Endodermal cell (in vitro differentiated cells): ENCODE measurements at places on chromosomes 4 and X.

DNA sequence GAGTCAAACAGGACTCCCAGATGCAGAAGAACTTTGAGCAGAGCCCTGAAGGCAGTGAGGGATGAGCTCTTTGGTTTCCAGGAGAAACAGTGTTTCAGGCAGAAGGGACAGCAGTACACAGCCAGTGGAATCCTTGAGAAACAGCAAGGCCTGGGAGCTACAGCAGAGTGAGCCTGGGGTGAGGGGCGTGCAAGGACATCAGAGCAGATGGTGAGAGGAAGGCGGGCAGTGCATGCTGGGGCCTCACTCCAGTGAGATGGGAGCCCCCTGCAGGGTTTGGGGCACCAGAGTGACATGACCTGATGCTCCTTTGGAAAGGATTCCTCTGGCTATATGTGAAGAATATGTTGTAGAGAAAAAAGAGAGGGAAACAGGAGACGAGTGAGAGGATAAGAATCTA, 98.1 kb upstream of the EGFL6 start:
- DNase-seq = peak; percentile 59

- DNase-seq = no peak
Measured at GRCh38 chrX:24877854-24878650, 137.7 kb downstream of the ARX start.

DNA sequence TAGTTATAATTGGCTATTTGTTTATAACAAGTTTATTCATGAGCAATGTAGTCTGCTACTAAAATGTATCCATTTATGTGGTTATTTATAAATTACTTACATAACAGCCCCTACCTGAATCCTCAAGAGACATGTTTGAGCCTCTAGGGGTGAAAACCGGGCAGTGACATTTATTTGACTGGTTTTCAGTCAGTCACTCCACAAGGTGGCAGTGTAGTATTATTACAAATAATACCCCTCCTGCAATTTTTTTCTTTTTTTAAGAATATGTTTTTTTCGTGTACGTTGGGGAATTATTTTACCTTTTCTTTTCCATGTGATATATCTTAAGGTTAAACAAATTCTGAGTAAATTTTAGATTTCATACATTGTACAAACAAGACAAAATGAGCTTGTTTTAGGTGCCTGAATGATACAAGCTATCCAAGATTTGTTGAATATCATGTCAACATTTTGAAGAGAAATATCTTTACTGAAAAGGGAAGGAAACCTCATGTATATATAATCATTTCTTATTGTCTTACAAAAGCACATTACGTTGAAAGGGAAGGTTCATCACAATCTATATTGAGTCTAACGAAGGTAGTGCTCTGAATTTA, 598.7 kb upstream of the TECRL start:
- peak; percentile 65 for DNase-seq

- DNase-seq = no peak
Measured at GRCh38 chr4:155541716-155542115, 124.9 kb upstream of the GUCY1A1 start.

GRCh38 chrX:103608306-103608963, 672 bp downstream of the TCEAL3 start:
- DNase-seq = peak; percentile 67

- DNase-seq = no peak
Measured at GRCh38 chr4:27059446-27059845, 198.8 kb downstream of the STIM2 start.

- no peak for DNase-seq
Measured at GRCh38 chr4:143207555-143207954, 22.8 kb downstream of the USP38 start.

DNA sequence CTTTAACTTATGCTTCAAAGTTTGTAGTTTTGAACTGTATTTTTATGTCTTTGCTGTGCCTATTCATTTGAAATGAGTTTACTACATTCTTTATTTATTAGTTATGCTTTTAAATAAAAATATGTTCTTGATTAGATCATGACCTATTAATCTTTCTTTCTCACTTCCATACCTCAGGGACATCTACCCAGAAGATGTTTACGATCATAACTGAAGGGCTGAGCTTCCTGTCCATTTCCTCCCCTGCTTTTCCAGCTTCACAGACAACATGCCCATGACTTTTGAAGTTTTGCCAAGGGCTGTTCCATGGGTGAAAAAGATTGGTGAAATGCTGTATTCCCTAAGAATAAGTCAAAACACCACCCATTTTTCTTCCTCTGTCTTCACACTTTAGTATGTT, 99.7 kb upstream of the DDIT4L start:
- no peak for DNase-seq

GRCh38 chrX:38109042-38109898, 102.9 kb downstream of the SYTL5 start:
- DNase-seq = no peak

DNA sequence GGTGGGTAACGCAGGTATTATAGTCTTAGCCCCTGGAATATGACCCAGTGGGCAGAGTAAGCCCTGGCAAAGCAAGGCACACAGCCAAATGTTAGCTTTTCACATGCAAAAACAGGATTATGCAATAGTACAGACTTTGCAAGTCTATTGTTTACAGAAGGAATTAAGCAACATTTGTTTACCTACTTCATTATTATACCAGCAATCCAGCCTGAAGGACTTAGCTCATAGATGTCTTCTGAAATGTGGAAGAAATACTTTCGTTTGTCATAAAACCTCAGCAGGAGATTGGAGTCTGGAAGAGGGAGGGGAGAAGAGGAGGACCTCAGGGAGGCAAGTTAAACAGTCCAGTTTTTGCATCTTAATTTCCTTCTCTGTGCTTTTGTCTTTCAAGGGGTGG, 226.7 kb upstream of the CENPE start:
- DNase-seq = no peak

DNA sequence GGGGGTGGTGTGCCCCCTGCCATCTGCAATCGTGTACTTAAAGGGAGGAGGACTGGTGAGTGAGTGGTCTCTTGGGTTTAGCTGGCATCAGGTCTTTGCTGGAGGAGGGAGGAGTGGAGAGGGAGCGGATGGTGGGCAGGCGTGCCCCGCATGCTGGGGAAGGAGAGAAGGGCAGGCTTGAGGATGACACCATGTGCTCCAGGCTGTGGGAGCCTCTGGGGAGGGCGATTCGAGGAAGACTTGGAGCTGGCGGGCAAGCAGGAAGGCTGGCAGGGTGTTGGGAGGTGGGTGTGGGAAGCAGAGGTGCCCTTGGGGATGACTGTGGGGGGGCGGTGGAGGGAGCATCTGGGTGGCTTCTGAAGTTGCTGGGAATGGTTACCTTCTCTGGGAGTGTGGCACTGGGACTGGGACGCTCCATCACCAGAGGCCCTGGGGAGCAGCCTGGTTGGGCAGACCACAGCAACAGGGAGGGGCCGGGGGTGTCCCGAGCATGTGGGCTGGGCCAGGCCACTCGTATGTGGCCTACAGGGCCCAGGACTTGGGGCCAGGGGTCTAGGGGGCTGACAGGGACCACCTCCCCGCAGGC, 30.8 kb upstream of the AFAP1 start:
- DNase-seq = no peak

- no peak for DNase-seq
Measured at GRCh38 chrX:11759172-11759460, 1.1 kb downstream of the MSL3 start.

DNA sequence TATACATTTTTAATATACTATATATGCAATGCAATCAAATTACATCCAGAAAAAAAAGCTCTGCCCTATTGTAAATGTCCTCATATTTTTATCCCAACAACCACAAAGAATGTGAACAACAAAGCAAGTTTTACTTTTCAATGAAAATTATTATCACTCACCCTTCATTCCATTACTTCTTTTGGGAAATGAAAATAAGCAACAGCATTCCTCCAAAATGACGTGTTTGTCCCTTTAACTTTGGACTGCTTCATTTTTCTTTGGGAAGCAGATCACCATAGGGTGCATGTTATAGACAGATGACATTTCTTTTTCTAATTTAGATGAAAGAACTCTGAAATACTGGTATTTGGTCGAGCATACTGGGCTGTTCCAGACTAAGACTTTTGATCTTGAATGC, 667.1 kb upstream of the BOD1L1 start:
- no peak for DNase-seq

DNA sequence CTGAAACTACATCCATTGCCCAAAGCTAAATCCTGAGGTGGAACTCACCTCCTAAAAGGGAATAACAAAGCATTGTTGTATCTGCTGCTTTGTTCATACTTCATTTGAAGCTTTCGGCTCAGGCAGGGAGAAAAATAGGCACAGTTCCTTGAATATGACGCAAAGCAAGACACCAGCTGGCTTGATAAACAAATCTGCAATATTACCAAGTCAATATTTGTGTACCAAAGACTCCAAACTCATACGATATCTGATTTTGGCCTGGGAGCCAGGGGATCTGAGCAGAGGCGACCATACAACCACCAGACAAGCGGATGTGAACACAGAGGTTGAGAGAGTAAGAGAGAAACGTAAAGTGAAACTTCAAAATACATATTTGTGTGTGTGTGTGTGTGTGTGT, 34.8 kb upstream of the RAP1GDS1 start:
- DNase-seq = no peak

- peak; percentile 83 for DNase-seq
Measured at GRCh38 chr4:1002131-1002630, 9.0 kb upstream of the SLC26A1 start.

DNA sequence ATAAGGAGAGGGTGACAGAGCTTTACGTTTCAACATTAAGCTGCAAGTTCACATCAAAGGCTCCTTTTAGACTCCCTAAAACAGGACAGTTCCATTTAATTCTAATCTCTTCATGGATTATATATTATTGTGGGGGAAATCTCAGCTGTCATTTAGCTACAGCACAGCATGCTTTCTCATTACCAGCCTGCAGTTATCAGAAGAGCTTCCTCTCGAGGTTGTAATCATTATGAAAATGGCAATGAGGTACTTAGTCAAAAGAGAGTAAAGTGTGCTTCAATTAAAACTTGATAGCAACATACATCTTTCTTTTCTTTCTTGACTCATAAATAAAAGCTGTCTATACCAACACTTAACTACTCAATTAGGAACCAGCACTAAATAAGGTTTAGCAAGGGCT, 896.8 kb downstream of the ADGRL3 start:
- DNase-seq = no peak

DNA sequence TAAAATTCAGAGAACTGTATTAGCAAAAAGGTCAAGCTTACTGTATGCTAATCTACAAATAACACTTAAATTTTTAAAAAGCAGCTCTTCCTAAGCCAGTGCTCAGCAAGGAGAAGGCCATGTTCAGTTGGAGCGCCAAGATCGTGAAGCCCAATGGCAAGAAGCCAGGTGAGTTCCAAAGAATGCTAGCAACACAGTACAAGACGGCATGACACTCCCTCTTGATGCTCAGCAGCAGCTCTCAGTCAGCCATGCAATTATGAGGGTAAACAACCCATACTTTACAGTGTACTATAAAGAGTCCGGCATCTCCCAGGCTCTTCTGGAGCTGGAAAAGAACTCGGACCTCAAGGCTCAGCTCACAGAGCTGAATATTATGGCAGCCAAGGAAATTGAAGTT, 34.9 kb downstream of the STX18 start:
- DNase-seq = no peak

DNA sequence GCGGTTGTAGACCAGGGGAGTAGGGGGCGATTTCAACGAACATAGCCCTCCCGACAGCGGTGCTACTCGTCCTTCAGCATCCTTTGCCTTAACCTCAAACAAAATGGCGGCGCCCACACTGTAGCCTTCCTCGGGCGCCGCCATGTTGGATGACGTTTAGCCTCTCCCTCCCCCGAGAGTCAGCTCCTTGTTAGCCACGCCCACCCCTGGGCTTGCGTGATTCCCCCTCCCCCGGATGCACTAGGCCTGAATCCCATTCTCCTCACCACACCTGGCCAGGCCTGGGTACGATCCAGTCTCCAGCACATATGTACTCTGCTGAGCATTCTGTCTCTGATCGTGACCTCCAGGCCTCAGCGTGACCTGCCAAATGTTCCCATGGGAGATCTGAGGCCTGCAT, 49.0 kb upstream of the ZNF157 start:
- peak; percentile 94 for DNase-seq

DNA sequence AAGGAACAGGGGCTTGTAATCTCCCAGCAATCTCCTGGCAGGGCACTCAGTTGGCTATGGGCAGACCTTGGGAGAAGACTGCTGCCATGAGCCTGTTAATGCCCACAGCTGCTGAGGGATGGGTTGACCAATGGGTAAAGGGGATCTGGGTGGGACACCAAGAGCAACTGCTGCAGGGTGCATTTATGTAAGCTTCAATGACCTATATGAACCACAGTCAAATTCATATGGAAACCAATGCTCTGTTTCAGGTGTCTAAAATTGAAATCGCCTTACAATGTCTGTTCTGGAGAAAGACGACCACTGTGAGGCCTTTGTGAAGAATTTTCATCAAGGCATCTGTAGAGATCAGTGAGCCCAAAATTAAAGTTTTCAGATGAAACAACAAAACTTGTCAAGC, 6.1 kb downstream of the EPGN start:
- no peak for DNase-seq

DNA sequence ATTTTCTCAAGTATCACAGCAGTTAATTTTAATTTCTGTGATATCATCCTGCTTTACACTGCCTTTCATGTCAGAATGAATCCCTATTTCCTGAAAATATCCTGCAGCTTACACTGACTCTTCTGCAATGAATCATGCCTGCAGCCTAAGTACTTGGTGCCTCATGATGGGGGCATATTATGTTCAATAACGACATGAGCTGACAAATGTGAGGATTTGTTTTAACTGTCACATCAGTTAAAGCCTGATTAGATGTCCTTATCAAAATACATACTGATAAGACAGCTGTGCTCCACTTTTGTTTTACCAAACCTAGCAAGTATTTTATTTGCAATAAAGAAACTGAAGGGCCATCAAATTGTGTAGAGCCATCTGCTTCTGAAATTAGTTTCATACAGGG, 359.9 kb upstream of the AGA start:
- DNase-seq = no peak

DNA sequence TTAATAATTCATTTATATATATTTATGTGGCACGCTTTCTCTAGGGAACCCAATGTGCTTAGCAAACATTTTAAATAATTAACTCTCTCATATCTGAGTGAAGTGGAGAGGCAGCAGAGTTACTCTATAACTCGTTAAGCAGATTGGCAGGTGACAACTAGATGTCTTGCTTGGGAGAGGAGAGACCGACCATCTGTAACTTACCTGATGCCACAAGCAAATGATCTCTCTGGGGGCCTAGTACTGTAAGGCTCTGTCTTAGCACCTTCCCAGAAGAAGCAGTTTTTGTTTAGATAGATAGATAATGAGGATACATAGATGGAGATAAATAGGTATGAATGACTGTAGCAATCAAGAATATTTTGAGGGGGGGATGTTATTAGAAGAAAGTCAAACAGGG, 11.9 kb upstream of the SEL1L3 start:
- no peak for DNase-seq

- no peak for DNase-seq
Measured at GRCh38 chr4:9984621-9985020, 36.7 kb downstream of the SLC2A9 start.

DNA sequence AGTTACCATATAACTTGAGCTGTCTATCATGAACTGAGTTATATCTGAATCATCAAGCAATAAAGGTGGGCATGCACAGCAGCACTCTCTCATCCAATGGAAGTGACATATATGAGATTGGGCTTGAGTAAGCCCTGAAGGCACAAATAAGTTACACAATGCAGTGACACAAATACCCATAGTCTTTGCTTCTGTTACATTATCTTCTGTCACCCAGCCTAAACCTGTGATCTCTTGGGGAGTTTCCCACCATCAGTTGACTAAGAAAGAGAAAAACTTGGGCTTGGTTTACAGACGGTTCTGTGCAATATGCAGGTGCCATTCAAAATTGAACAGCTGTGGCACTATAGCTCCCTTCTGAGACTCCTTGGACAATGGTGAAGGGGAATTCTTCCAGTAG, 138.8 kb upstream of the IL15 start:
- DNase-seq = no peak
